Karpas-422 (cell line): ENCODE measurements at places on chromosomes 16 and 17.

- H3K27me3 ChIP-seq = no peaks in the 10 kb centered on the region
- H3K27ac ChIP-seq = no peak overlapping the region
- no peaks in the 10 kb centered on the region for H3K36me3 ChIP-seq
- no peak overlapping the region for H3K4me3 ChIP-seq
Observed at GRCh38 chr17:8019665-8020650, 17.5 kb downstream of the GUCY2D start.

GRCh38 chr16:75028544-75029135, 29.8 kb downstream of the ZNRF1 start:
- no peak for DNase-seq
- no peaks in the 10 kb centered on the region for H3K27me3 ChIP-seq
- no peaks in the 10 kb centered on the region for H3K36me3 ChIP-seq
- H3K27ac ChIP-seq = no peak overlapping the region
- H3K4me3 ChIP-seq = no peak overlapping the region

DNA sequence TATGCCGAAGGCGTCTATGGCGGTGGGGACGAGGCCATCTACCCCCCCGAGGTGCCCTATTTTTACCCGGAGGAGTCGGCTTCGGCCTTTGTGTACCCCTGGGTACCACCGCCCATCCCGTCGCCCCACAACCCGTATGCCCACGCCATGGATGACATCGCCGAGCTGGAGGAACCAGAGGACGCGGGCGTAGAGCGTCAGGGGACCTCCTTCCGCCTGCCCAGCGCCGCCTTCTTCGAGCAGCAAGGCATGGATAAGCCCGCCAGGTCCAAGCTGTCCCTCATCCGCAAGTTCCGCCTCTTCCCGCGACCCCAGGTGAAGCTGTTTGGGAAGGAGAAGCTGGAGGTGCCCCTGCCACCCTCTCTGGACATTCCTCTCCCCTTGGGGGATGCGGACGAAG, 11.4 kb downstream of the MYO15A start:
- no peaks in the 10 kb centered on the region for H3K36me3 ChIP-seq
- DNase-seq = no peak
- no peaks in the 10 kb centered on the region for H3K4me1 ChIP-seq
- no peak overlapping the region for H3K27ac ChIP-seq

- DNase-seq = no peak
- H3K36me3 ChIP-seq = no peaks in the 10 kb centered on the region
- no peak overlapping the region for H3K4me3 ChIP-seq
- no peak overlapping the region for H3K27ac ChIP-seq
- no peaks in the 10 kb centered on the region for H3K4me1 ChIP-seq
Observed at GRCh38 chr17:65679165-65679845, 117.9 kb upstream of the AXIN2 start.

DNA sequence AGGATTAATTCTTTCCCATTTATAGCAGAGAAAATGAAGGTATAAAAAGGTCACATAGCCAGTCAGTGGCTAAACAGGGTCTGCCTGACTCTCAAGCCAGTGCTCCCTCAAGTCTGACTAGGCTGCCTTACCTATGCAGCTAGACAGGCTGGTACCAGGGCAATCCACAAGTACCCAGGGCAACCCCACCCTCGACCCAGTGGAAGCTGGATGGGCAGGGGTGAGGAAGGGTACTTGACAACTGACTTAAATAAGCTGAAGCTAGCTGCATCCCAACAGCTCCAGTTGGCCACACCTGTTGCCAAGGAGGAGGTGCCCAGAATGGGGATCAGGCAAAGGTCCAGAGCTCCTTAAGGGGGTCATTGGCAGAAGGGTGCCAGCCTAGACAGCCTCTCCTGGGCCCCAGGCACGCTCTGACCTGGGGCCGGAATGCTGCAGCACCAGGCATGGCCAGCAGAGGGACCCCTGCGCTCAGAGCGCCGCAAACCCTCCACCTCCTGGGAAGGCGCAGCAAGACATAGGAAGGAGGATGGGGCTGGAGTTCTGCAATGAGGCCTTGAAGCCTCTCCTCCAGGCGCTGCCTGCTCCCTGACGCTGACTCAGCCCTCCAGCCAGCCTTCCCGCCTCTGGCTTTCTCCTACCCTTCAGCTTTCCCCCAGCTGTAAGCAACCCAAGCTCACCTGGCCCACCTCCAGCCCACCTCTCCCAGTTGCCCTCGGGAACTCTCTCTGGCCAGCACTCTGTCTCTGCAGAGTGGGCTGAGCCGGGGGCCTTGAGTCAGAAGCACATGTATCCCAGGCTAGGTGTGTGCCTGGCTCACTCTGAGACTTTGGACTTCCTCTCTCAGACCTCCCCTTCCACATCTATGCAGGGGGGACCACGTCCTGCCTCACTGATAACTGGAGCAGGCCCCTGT, 28.8 kb downstream of the MPP2 start:
- no peaks in the 10 kb centered on the region for H3K27me3 ChIP-seq
- H3K36me3 ChIP-seq = no peaks in the 10 kb centered on the region
- no peak overlapping the region for H3K27ac ChIP-seq

- no peak for DNase-seq
- no peaks in the 10 kb centered on the region for H3K4me1 ChIP-seq
- no peak overlapping the region for H3K27ac ChIP-seq
- H3K4me3 ChIP-seq = no peak overlapping the region
Observed at GRCh38 chr17:37137070-37137610, 188.4 kb downstream of the AATF start.
